ENCODE measurements at places on chromosomes 7 and 10.

DNA sequence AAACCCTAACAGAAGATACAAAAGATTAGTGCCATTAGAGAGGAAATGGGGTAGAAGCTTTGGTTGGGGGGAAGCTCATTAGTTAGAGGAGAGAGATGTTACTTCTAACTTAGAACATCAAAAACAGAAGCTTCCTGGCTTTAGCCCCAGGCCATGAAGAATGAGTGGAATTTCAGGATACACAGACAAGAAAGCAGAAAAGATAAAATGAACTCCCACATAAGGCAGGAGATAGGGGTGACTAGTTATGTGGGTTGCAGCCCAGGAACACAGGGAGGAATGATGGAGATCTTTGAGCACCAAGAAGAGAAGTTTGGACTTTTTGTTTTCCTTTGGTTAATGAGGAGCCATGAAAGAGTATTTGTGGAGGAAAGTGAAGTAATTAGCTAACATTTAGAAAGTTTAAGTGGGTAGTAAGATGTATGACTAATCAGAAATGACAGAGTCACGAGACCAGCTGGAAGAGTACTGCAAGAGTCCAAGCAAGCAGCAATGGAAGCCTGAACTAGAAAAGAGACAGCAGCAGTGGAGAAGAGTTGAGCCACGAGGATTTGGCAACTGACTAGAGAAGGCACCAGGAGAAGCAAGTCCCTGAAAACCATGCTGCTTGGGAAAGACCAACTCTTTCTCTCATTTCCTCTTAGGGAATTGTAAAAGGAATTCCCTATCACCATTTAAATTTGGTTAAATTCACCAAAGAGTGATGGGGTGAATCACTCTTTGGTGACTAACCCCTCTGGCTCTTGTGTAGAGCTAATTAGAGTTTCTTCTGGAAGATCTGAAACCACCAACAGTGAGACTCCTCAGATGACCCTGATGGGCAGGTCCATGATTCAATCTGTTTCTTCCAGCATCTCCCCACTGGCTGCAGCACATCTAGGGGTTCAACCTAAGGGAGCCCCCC, 131.9 kb downstream of the KCNMA1 start:
- no peak for DNase-seq

- no peak for DNase-seq
Measured at GRCh38 chr10:58326967-58327381, 7.8 kb upstream of the UBE2D1 start.

DNA sequence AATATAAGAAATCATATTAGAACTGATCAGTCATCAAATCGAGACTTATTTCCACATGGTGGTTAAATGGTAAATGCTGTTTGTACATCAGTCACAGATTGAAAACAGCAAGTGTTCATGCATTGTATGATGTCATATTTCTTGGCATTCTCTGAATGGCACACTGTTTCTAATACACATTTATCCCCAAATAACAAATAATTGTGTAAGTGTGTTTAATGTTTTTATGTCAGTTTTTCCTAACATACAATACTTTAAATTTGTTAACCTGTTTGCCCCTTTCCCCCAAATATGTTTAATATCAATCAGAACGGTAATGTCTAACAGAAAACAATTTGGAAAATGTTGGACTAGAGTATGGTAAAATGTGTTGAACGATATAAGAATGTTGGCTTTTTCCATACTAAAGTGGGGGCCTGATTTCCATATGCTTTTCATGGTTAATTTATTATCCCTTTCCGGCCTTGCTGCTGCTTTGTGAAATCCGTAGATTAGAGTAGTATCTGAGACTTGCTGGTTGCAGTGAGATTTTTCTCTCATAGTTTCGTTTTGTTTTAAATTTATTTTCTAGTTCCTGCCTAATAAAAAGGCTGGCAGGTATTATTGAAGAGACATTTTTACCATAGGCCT, 23.7 kb downstream of the RAB18 start:
- DNase-seq: no peak

DNA sequence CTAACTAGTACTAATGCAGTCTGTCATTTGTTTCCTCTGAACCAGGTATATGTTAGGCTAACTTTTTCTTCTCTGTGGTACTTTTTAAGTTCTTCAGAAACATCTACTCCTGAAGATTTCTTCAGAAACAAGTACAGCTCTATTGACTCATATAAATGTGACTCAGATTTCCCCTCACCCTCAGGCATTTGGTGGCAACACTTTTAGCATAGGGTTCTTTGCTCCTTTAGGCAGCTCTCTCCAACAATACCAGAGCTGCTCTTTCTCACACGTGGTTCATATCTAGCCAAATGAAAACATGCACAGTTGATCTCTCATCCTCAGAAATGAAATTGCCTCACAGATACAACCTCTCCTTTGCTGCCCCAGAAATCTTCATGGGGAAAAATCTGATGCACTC, 939.8 kb downstream of the SORCS1 start:
- no peak for DNase-seq

- DNase-seq: no peak
Measured at GRCh38 chr10:102649797-102650654, 5.7 kb downstream of the TRIM8 start.
